AG10803 (cell line): ENCODE measurements at places on chromosomes 12 and 14.

DNA sequence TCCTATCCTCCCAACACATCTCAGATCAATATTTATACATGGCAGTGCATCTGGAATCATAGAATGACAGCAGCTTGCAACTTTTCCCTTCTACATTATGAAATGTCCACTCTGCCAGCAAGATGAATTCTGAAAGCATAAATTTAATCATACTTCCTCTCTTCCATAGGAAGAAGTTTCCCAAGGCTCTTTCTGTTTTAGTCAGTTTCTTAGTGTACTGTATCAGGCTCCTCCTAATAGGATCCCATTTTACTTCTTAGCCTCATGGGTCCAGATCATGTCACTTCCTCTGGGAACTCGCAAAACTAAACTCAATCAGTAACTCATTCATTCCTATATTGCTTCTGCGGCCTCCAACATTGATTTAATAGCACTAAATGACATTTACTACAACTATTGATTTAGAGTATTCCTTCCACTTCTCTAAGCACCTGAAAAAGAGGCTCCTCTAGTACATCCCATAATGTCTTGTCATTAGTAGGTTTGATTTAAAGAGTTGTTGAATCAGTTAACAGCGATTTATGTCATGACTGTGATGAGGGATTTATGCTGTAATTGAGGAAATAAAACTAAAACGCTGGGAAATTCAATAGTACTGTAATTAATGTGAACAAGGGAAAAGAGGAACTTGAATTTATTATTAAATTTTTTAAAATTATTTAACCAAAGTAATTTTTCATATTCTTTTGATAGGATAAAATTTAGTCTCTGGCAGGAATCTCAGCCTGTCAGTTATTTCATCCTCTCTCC, 4.0 kb downstream of the CLEC1A start:
- no peak for DNase-seq

DNA sequence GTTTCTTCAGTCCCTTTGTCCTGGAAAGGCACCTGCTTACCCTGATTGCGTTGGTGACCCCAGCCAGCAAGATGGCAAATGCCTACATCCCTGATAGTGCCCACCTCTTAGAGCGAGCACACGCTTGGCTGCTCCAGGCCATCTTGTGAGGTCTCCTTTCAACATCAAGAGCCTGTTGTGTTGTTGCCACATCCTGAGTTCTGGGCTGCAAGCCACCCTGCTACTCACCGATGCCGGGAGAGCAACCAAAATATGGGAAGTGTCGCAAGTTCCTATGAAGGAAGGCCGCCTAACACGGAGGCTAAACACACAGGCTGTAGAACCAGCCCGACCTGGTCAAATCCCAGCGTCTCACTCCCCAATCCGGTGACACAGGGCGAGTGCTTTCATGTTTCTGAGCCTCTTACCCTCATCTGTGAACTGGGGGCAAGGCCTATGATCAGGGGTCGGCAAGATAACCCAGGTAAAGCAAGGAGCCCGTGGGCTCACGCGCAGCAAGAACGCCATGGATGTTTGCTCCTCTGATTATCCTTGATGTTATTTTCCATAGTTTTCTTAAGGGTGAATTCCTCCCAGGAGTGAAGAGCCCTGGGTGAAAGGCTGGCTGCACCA, 98.4 kb downstream of the LGMN start:
- DNase-seq: peak; percentile 96

DNA sequence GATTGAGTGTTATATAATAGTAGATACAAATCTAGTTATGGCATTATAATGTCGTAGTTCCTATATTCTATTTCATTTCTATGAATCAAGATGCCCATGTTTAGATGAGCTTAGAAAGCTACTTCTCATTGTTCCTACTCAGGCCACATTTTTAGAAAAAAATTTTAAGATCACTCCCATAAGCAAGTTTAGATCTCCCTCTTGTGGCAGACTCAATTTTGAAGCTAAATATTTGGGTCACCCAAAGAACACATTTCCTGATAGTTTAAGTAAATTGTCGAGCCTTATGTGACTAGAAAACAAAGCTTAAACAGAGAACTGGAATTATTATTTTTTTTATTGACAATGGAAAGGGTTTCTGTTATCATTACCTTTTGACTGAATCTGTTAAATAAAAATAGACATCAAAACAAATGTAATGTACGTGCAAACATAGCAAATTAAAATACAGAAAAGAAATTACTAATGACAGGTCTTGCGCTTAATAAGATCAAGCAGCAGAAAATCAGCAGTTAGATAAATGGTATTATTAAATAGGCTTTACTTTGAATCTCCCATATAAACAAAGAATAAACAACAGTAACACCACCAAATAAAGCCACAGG, 180.2 kb downstream of the ACSS3 start:
- peak; percentile 64 for DNase-seq

- DNase-seq: no peak
These were observed 39.9 kb downstream of the TMEM132D start for GRCh38 chr12:129863938-129864337.

- DNase-seq: no peak
These were observed 1.2 kb downstream of the PITPNM2 start for GRCh38 chr12:123149501-123150274.

GRCh38 chr12:43786899-43787693, 19.0 kb downstream of the TWF1 start:
- peak; percentile 20 for DNase-seq

DNA sequence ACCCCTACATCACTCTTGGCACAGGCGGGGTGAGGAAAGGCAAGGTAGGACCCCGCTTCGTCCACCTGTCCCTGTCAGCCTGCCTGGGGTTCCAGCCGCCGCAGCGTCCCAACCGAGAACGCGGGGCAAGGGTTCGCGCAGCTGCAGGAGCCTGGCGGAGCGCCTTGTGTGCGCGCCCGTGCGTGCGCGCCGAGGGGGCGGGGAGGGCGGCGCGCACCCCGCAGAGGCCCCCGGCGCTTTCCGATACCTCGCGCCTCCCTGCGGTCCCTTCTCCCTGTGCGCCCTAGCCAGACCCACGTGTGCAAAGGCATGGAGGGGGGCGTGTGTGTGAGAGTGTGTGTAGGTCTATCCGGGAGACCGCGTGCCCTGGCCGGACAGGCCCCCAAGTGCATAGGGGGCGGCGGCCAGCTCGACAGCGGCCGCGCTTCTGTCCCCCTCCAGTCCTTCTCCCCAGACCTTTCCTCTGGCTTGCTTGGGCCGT, 122.4 kb downstream of the TSPAN9 start:
- no peak for DNase-seq

GRCh38 chr12:40254455-40255085, 29.8 kb downstream of the LRRK2 start:
- no peak for DNase-seq

DNA sequence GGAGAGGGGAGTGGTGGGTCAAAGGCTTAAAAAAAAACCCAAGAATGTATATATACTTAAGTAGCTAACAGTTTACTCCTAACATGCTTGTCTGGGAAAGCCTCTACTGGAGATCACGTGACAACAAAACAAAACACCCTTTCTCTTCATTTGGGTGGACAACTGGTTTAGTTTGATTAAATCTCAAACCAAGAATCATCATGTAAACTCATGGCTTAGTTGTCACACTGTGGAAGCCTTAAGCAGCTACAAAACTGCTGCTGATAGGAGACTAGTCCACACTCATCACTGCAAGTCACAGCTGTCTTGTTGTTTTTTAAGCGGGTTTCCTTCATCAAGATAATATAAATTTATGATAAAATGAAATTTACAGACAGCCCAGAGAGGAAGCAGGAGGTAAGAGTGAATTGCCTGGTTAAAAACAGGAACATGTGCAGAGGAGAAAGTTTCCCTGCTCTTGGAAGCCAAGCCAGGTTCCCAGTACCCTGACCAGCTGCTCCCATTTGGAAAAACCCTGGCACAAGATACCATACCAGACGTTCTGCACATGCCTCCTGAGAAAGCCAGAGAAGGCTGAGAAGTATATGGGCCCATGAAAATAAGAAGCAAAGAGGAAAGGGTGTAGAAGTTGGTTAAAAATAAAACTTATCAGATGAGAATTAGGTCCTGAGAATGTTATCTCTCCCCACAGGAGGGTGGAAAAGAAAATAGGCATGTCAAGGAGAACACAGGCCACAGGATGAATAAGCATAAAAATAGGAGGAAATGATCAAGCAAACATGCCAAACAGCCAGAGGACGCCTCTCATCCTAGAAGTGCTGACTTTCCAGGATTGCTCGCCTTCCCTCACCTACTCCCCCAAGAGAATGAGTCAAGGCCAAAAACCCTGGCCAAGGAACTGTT, 34.0 kb downstream of the EGLN3 start:
- no peak for DNase-seq

GRCh38 chr14:74401504-74402241, 24.3 kb downstream of the SYNDIG1L start:
- no peak for DNase-seq

GRCh38 chr12:110699591-110700445, 10.9 kb upstream of the HVCN1 start:
- no peak for DNase-seq

DNA sequence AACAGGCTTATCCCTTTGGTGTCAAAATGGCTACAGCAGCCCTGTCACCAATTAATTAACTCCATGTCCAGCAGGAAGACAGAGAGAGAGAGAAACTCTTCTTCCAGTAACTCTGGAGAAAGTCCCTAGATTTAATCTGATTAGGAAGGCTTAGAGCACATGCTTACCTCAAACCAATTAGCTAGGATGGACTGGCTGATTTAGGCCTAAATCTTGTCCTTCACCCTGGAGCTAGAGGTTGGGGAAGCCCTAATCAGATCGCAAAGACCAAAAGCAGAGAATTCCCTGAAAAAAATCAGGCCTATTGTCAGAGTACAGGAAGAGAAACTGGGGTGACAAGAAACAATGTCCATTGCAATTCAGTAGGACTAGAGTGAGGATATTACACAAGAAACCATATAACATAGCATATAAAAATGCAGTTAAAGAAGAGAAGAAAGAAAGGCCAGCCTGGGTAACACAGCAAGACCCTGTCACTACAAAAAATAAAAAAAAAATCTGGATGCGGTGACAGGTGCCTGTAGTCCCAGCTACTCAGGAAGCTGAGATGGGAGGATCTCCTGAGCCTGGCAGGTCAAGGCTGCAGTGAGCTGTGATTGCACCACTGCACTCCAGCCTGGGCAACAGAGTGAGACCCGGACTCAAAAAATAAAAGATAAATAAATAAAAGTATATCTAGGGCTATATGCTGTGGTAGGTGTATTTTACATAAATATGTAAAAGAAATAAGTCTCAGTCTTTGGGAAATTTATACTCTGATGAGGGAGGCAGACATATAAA, 34.9 kb upstream of the TUBA1A start:
- no peak for DNase-seq

- no peak for DNase-seq
These were observed 49.9 kb downstream of the OTX2 start for GRCh38 chr14:56760164-56760914.

DNA sequence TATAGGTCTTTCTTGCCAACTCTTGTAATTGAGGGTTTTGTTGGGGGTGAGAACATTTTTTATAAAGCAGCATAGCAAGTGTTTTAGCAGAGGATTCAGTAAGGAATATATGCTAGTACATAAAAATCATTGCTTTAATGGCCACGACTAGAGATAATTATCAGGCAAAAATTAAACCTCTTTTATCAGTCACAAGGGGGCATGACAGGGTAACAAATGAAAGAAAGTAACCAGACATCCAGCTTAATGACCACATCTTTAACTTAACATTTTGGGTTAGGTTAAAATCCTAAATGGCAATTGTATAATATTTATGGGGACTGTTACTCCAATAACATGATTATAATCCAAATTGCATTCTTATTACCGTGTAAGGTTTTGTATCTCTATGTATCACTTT, 119.6 kb downstream of the LRRIQ1 start:
- DNase-seq: peak; percentile 9

DNA sequence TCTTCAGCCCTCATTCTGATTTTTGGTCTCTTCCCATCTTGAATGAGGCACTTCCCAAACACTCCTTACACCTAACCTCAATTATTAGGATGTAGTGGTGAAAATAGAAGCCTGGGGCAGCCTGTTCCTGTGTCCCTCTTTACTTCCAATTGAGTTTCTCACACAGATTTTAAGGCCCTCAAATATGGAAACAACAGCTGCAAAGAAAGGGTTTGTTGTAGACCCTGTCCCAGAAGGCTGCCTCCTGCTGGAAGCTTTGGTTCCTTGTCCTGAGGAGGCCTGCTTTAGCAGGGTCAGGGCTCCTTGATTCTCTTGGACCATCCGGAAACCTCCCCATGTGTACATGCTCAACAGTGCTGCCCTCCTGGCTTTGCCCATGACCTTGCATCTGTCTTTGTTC, 101.3 kb downstream of the TGFB3 start:
- no peak for DNase-seq

GRCh38 chr12:58452546-58452945, 467.8 kb downstream of the LRIG3 start:
- peak; percentile 76 for DNase-seq

DNA sequence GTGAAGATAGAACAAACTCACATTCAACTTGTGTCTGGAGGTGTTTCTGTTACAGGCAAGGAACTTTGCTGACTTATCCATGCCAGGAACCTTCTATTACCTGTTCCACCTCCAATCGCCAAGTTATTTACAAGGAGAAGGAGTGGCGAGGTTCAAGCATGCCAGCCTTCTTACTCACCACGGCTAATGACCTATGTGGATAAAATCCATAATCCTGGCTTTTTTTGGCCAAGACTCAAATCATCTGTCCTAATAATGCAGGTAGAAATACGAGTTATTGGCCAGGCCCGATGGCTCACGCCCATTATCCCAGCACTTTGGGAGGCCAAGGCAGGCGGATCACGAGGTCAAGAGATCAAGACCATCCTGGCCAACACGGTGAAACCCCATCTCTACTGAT, 241.6 kb downstream of the TMEM132D start:
- no peak for DNase-seq

DNA sequence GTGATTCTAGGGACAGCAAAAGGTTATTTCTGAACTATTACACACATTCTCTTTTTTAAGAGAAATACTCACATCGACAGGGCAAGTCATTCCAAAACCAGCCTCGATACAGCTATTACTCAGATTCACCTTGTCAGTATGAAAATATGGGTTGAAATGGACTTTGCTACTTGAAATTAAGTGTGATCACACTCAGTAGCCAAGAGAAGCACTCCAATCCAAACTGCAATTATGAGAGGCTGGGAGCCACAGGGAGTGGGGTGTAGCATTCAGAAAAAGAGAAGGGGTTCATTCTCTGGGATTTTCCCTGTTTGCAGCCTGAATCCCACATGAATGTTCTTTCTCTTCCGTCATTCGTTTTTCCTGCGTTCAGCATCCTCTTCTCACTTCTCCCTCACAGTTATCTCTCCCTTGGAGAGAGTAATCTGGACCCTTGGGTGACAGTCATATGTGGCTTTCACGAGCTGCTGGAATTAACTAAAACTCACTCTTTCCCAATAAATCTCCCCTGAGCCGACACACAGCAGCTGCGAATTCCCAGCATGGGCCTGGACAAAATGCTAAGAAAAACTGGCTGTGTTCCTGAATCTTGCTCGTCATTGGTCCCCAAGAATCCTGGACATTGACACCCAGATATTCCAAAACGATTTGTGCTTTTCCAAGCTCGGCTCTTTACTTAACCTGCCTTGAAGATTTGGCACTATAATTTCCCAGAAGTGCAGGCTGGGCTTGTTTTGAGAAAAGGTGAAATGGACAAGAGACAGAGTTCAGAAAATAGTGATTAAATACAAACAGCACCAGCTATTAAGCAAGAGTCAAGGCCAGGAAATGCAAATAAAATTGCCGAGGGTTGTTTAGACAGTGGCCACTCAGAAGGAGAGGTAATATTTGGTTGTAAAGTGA, 199.5 kb upstream of the PLEKHG7 start:
- DNase-seq: no peak
